SHP77 (cell line): ENCODE measurements at places on chromosomes 3 and 15.

GRCh38 chr3:45666757-45667431, 22.3 kb upstream of the SACM1L start:
- no peak for DNase-seq

- DNase-seq: no peak
Observed at GRCh38 chr3:141294848-141295247, 63.2 kb downstream of the PXYLP1 start.

DNA sequence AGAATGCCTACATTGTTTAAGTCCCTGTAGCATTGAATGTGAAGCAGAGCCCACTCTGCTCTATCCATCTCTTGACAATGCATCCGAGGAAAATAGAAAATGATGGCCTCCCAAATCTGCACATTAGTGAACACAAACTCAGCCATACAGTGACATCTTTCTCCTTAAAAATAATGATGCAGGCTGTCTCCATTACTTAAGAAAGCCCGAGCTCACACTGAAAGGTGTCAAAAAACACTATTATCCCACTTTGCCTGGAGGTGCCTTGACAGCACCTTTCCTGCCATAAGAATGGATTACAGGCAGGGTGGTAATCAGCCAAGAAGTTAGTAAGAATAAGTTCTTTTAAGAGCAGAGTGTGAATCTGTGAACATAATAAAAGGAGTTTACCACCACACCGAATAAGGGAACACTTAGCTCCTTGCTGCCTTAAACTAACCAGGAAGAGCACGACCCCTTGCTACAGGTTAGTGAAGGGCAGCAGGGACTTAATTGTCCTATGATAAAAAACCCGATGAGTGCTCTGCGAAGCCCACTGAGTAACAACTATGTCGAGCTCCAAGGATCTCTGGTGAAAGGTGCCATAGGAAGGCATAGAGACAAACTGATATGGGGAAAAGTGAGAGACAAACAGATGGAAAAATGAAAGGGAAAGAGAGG, 123.2 kb upstream of the TUSC7 start:
- no peak for DNase-seq

DNA sequence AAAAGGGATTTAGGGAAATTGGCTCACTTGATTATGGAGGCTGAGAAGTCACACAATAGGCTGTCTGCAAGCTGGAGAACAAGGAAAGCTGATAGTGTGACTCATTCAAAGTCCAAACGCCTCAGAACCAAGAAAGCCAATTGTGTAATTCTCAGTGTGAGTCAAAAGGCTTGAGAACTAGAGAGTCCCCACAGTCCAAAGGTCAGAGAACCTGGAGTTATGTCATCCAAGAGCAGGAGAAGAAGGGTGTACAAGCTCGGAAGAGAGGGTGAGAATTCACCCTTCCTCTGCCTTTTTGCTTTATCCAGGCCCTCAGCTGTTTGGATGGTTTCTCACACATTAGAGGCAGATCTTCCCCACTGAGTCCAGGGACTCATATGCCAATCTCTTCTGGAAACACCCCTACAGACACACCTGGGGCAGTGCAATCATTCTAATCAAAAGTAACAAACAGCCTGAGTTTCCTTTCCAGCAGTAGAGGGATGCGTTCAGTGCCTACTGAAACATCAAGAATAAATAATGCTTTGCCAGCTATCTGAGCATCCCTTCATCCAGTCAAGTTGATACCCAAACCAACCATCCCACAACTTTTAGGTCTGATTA, 271.5 kb downstream of the SATB1 start:
- no peak for DNase-seq

DNA sequence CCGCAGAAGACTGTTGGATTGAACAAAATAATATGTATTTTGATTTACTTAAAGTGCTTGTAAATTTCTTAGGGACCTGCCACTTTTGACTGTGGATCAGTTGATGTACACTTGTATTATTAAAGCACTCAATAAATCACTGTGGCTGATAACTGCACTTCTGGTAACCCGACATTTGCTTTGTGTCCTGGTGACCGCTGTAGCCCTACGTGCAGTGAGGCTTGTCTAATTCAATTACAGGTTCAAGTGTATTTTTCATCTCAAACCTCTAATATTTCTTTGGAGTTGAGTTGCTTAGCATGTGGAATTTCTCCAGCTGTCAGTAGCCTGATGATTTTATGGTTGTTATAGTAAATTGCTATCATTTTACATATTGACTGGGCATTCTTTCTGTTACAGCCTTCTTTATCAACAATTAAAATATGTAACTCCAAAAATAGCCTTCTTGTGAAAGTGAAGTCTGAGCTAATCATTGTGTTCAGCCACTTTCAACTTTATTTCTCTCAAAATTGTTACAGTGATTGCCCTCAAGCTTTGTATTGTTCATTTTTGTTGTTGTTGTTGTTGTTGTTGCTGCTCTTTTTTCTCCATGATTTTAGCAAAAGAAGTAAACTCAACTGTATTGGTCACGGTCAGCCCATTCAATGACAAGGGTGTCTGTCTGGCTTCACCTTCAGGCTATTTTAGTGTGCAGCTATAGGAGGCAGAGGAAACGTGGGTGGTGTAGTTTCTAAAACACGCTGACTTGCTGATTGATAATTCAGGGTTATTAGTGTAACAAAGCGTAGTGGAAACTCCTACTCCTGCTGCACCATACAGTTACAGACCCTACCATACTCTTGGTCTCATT, 215.1 kb upstream of the UBE2E1 start:
- DNase-seq: no peak

DNA sequence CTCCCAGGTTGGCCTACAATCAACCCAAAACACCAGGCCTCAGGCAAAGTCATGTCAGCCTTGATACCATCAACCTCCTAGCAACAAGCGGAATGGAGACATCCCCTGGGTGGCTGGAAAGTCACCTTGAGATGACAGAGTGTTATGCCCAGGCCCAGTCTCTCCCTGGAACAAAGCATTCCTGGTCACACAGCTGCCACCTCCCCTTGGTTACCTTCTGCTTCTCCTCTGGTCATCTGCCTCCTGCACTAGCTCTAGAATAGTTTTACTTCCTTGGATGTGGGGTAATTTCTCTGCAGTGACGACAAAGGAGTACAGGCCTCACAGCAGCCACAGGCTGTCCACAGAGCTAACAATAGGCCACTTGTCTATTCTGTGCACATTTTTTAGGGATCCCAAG, 114.9 kb downstream of the RFTN1 start:
- DNase-seq: no peak

- no peak for DNase-seq
Observed at GRCh38 chr3:179961071-179961702, 75.5 kb downstream of the PEX5L start.

GRCh38 chr3:87924485-87924884, 134.3 kb downstream of the CGGBP1 start:
- DNase-seq: no peak

- no peak for DNase-seq
Observed at GRCh38 chr15:71709808-71710418, 100.4 kb upstream of the NR2E3 start.

- DNase-seq: no peak
Observed at GRCh38 chr3:159417761-159418160, 570.9 kb upstream of the IL12A start.
